ENCODE measurements at places on chromosomes 4 and X.

DNA sequence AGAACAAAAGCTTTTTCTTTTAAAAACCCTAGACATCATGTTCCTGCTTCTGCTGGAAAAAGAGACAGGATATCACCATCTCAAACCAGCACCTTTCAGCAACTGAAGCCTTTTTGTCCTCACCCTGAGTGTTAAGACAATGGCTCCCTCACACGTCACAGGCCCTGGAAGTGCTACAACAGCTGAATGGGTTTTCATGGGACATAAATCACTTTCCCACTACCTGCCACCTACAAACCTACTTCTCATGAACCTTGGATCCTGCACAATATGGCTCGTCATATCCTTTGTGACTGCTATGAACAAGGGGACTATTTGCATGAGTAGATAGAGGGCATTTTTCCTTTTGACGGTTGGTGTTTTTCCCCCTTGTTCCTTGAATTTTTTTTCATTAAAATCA lies 93.6 kb downstream of the TSPAN5 start:
- DNase-seq: no peak

DNA sequence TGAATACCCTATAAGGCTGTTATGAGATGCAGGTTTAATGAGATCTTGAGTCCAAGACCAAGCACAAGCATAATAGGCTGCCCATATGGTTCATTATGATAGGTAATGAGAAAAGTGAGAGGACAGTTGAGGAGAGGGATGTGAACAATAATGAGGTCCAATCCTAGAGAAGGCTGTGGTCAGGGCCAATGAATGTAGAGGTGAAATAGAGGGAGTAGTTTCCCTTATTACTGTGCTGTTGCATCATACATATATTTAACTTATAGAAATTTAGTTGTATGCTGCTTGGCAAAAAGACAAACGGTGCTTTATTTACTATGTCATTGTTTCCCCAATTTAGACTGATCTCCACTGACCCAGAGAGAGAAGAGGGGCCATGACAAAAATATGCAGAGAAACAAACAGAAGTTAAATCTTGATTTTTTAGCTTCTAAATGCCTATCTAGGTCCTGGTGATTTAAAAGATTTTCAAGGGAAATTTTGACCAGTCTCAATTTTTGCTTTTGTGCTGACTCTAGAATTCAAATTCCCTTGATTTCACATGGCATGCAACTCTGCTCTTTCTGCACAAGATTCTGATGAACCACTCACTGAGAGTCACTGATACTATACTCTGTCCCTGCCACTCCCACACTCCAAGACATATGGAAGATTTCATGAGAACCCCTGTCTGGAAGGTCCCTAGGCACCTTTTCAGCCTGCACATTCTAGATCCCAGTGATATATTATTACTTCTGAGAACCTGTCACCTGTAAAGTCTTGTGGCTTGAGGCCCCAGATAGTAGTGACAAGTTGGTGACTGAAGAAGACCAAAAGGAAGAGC lies 159.7 kb downstream of the VSIG4 start:
- DNase-seq: no peak

GRCh38 chr4:165402375-165402774 lies 23.6 kb downstream of the CPE start:
- no peak for DNase-seq

- DNase-seq: no peak
Measured at GRCh38 chrX:150051096-150051495, 112.8 kb upstream of the EOLA2 start.

DNA sequence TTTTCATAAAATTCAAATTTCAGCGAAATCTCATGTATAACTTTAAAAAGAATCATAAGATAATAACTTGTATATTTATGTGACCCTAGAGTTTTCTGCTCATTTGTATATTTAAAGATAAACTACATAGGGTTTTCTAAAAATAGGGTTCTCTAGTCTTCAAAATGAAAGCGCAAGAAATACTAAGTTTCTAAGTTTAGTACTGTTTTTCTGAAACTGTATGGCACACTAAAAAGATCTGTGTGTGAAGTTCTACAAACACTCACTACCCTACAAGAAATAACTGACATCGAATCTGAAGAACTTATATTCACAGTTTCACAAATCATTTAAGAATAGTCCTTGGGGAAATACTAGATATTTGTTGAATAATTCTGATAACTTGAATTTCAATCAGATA lies 38.7 kb upstream of the NDST4 start:
- no peak for DNase-seq

GRCh38 chrX:14802943-14803710 lies 69.7 kb downstream of the FANCB start:
- no peak for DNase-seq

DNA sequence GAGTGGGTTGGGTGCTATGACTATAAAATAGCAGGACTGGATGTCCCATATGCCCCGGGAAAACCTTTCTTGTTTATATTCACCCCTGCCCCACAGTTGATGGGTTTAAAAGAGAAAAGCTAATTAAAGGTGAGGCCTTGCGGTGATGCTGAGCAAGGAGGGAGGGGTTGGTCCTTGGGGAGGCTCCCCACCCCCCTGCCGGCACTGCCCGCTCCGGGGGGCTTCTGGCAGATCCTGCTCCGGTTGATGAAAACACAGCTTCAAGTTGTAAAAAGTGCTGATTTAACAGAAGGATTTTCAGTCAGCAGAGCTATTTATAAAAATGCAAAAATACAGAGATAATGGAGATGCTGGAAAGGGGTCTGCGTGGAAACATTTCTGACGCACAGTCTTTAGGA lies 68.6 kb downstream of the MTMR1 start:
- DNase-seq: no peak

DNA sequence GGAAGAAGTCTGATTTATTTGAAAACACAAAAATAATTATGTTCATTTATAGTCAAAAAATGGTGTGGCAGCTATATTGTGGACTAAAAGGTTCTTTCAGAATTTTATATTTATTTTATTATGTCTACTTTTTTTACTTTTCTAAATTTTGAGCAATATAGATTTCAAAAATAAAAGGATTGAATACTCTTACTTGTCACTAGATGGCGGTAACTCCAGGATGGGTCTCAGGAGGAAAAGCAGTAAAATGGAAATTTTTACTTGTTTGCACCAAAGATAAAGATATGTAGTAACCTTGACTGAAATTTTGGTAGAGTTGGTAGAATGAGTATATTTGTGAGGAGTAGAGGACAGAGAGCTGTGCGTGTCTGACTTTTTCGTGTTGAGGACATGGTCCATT lies 14.5 kb upstream of the DACH2 start:
- DNase-seq: no peak

GRCh38 chrX:11739776-11740175 lies 18.3 kb upstream of the MSL3 start:
- DNase-seq: no peak

DNA sequence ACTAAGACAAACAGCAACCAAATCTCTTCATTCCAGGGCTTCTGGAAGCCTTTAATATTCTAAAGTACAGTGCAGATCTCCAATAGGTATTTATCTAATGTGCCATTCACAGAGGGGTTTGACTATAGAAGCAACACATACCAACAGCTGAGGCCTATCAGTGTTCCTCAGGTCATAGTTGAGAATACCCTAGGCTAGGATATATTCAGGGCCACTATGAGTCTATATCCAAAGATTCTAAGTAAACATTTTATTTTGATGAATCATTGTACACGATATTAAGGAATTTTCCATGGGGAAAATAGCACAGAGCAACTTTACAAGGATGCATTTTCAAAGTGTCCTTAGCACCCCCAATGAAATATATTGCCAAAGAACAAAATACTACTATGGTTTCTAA lies 9.7 kb downstream of the SMIM10 start:
- DNase-seq: no peak

DNA sequence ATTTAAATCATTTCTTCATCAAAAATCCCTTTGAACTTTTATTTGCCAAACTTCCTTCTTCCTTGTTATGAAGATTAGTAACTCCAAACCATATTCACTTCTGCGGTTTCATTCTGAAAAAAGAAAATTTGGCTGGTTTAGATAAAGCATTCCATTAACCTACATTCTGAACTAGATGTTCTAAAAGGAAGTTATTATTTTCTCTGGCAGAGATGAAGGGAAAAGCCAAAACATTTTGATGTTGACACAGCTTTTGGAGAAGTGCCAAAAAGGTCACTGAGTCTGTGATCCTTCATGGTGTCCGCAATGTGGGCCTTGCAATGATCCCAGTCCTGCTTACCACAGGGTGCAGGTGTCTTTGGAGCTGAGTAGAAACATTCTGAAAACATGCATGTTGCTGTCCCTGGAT lies 36.0 kb downstream of the CXCL8 start:
- DNase-seq: no peak
